Anterior cingulate cortex (tissue), 58 donors: ENCODE measurements at places on chromosomes 4 and X.
A peak's percentile ranks its signal among the peaks of the same experiment; 100 is the strongest.

GRCh38 chrX:117854806-117855205, 261.8 kb downstream of the KLHL13 start:
- no peak for DNase-seq

GRCh38 chr4:24862073-24862751, 50.6 kb downstream of the CCDC149 start:
- DNase-seq = no peak

DNA sequence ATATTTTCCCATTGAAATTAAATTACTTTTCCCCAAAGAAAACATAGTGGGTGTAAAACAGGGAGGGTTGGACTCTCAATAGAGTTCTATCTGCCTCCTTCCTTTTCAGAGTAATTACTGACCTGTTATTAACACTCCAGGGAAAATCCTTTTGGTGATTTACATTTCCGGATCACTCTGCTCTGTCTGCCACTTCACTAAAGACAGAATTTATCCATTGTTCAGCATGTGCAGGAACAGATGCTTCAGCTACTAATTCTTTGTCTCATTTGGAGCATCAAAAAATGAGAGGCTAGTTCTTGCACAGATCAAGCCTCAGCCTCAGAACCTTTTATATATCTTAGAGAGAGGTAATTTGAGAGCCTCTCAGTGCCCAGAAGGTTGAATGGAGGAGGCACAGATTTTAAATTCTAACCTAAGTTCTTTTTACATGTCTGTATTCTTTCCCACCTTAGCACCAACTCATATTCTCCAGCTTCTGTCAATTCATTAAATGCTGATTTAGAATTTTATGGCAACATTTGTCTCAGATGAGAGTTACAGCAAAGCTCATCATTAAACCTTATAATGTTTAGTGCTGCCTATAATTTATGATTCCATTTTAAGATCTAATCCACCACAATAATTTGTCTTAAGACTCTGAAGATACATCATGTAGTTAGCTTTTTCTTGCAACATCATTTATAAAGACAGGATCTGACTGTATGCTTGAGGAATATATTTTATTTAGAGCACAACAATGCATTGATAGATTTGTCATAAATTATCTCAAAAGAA, 1494.4 kb downstream of the STIM2 start:
- DNase-seq = no peak

- no peak for DNase-seq
These were observed 89.6 kb upstream of the MTM1 start for GRCh38 chrX:150478496-150479492.

GRCh38 chrX:47380268-47380667, 9.9 kb downstream of the ZNF157 start:
- no peak for DNase-seq

DNA sequence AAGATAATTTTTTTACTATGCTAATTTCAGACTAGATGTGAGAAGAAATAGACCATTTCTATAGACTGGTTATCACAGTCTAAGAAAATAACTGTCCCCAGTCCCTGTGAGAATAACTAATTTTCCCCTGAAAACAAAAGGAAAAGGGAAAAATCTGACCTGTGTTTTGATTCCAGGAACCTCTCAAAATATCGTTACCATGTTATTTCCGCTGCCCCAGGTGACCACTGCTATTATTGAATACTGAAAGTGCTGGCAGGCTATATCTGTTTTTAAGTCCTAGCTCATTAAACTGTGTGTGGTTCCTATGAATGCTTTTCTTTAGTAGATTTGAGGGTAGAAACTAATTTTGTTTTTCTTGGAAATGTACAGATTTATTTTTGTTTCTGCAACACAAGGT, 83.6 kb downstream of the GAB1 start:
- no peak for DNase-seq

GRCh38 chr4:91840359-91840758, 463.4 kb upstream of the GRID2 start:
- no peak for DNase-seq

DNA sequence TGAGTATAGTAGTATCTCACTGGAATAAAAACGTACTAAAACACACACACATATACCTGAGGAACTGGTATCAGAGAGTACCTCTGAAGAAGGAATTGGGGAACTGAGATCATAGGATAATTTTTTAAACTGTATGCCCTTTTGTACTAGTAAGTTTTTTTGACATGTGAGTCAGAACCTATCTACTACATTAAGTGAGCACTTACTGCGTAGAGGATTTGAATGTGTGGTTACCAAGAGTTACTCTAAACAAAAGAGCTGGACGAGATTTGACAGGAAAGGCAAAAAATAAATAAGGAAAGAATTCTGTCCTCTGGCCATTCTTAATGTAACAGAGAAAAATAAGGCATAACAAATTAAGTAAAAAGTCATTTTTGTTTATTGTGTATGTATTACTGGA, 546.5 kb upstream of the FAT1 start:
- DNase-seq = no peak

DNA sequence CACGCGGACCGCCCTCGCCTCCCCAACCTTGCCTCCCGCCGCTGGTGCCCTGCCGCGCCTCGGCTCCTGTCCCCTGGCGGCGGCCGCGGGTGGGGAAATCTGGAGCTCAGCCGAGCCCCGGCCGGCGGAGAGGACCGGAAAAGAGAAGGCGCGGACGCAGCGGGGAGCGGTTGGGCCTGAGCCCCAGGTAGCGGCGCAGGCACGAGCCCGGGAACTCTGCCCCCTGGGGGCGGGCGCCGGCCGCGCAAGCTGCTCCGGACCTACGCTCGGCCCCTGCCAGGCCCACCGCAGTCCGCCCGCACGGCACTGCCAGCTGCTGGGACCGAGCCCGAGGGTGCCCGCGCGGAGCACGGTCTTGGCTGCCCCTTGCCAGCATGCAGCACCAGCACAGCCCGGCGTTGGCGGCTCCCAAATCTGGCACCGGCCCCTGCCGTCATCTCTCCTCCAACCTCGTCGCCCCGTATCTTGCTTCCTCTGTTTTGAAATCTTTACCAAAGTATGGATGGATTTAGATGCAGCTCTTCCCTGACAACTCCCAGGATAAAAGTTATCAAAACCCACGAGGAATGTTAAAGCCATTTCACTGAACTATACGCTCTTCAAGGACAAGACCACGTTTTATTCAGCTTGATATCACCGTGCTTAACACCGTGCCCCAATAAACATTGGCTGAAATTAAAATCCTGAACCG, at the start of gene PRSS12:
TSS of gene PRSS12 (minus strand) at position 161 of the 691 bp plus-strand sequence. CDS start 283 bp downstream, outside the sequence.
- DNase-seq = no peak

DNA sequence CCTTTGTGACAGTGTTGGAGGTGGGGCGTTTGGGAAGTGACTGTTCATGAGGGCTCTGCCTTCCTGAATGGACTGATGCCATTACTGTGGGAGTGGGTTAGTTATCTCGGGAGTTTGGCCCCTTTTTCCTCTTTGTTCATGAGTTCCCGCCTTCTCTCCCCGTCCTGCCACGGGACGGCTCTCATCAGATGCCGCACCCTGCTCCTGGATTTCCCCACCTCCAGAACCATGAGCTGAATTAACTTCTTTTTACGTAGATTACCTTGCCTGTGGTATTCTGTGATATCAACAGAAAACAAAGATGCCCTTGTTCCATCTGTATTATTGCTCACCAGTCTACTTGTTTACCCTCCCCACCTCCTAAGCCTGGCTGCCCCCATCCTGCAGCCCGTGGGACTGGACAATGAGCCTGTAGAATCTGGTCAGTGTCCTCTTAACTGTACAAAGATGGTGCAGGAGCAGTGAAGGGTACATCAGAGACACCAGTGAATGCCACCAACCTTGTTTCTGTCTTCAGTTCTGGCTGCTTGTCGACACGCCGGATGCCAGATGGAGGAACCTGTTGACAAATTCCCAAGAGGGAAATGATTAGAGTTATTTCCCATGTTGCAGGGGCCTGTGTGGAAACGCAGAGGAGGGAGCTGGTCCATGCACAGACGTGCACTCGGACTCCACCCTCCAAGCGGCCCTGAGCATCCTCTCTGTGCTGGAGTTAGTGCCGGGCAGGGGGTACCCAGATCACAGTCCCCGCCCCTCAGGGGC, 104.7 kb downstream of the ABLIM2 start:
- DNase-seq = no peak

- no peak for DNase-seq
These were observed 88.6 kb upstream of the IL1RAPL1 start for GRCh38 chrX:28498658-28499057.

- no peak for DNase-seq
These were observed 16.0 kb upstream of the FGF16 start for GRCh38 chrX:77431227-77431626.

GRCh38 chr4:41799126-41799525, 50.6 kb upstream of the PHOX2B start:
- no peak for DNase-seq

GRCh38 chr4:74754218-74754617, 40.1 kb downstream of the BTC start:
- no peak for DNase-seq

GRCh38 chr4:163535657-163536056, 41.2 kb downstream of the TMA16 start:
- DNase-seq = no peak

DNA sequence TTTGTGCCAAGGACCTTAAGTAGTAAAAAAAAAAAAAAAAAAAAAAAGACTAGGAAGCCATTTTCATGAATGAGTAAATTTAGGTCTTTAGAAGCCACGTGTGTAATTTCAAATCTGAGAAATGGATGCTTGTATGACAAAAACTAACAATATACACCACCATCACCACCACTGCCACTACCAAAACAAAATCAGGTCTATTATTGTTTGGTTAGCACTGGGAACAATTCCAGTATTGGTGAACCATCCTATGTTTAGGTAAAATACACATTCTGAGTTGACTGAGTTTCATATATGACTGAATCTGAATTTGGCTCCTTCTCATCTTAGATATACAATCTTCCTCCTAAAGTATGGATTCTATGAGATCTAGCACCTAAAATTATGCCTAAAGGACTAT, 8.8 kb upstream of the TMSB4X start:
- no peak for DNase-seq

DNA sequence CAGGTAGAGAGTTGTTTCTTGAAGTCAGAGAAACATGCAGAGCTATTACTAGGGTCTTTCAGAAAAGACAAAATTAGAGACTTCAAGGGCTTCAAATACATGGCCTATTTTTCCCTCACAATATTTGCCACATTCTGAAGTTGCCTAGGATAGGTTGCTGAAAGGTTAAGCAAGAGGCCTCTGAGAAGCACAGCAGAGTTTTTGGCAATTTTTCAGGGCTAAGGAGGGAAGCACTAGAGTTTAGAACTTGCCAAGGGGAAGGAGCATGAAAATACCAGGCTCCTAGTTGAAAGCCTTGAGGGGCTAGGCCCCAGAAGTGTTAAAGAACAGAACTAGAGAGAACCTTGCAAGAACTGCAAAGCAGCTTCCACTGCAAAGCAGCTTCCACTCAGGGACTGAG, 86.4 kb downstream of the ANAPC10 start:
- DNase-seq = no peak

DNA sequence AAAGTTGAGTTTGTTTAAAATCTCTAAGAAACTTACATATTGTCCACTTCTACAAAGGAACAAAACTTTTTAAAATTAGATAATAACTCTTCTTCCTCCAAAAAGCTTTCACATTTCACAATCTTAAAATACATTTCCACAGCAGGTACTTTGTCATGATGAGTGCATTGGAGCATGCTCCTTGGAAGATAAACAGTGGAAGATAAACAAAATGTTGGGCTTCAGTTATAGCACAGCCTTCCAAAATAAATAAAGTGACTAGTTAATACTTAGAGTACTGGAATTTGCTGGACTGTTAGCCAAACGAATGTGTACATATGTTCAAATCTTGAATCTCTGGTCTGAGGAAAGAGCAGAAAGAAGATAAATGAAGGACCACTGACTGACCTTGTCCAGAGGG, 54.9 kb upstream of the PDE5A start:
- DNase-seq = no peak

DNA sequence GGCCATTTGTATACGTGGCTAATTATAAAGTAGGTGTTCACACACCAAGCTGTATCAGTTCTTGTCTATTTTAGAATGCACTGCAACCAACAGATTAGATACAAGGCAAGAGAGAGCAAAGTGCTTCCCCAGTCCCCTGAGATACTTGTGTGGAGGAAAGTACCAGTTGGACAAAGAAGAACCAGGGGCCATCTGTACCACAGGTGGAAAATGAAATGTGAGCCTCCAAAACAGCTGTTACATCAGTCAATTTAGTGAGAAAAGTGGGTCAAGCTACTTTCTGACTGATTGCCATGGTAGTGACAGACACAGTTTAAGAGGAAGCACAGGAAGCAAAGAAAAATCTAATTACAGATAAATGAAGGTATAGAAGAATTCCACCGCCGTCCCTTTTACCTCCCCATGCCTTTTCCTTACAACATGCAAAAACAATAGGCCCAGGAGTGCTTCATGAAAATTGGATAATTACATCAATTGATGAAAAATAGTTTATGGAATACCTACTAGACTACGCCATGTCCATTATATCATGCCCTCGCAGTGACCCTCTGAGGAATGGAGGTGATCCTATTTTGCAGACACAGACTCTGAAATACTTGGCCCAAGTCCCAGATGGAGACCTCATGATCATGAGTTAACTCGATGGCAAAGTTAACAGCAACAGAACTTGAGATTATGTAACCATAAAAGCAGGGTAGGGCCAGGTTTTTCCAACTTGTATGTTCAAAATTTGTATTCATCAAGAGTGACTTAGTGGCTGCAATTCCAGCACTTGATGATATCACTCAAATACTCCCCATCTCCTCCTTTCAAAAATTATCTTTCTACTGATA, 15.8 kb downstream of the SMPX start:
- DNase-seq = no peak

DNA sequence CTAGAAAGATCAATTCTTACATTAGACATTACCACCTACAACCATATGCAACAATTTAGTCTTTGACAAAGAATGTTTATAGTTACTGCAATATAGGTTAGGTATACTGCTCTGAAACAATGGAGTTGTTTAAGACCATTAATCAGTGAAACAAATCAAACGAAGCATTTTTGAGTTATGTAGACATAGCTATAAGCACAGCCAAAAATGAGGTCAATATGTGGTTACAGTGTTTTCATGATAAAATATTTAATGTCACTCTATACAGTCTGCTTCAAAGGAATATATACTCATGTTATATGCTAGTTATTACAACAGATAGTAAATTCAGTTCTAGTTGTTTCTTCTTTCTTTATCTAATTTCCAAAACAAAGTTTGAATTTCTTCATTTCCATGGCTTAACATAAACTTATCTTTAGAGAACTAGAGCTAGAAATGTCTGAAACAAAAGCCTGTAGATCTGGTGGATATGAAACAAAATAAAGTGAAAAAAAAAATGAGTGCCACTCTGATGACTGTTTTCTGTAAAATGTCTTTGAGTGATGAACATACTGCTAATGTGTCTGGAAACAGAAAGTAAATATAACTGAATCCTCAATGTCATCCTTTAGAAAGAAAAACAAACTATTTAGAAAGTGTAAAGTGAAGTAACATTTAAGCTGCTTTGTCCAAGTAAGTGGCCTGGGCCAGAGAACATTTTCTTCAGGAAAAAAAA, 809.0 kb downstream of the FAT4 start:
- no peak for DNase-seq

GRCh38 chrX:1316527-1316926, 20.1 kb upstream of the IL3RA start:
- DNase-seq = peak; percentile 4

DNA sequence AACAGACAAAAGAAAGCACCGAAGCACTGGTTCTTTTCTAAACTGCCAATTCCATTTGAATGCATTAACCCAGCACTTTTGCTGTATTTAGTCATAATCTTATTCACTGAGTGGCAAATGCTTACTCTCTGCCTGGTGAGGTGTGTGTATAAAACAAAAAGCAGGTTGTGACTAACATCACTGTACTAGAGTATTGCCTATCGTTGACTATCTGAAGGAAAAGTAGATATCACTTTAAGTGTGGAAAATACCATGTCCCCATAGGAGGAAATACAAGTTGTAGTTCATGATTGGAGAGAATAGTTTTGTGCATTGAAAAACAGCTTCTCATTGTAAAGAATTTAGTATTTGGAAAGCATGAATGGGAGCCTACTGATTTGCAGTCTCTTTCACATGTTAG, 2.7 kb downstream of the PDLIM5 start:
- no peak for DNase-seq
